ENCODE measurements at places on chromosomes 7 and 10.
A peak's percentile ranks its signal among the peaks of the same experiment; 100 is the strongest.

- DNase-seq = peak; percentile 84
Observed at GRCh38 chr10:133324198-133324792, 12.4 kb downstream of the CALY start.

GRCh38 chr10:14592566-14592965 is 182.1 kb downstream of the FAM107B start:
- no peak for DNase-seq

GRCh38 chr10:17143055-17143690 is 13.6 kb upstream of the CUBN start:
- no peak for DNase-seq

- DNase-seq = no peak
Observed at GRCh38 chr7:24656608-24657007, 83.4 kb downstream of the PALS2 start.

DNA sequence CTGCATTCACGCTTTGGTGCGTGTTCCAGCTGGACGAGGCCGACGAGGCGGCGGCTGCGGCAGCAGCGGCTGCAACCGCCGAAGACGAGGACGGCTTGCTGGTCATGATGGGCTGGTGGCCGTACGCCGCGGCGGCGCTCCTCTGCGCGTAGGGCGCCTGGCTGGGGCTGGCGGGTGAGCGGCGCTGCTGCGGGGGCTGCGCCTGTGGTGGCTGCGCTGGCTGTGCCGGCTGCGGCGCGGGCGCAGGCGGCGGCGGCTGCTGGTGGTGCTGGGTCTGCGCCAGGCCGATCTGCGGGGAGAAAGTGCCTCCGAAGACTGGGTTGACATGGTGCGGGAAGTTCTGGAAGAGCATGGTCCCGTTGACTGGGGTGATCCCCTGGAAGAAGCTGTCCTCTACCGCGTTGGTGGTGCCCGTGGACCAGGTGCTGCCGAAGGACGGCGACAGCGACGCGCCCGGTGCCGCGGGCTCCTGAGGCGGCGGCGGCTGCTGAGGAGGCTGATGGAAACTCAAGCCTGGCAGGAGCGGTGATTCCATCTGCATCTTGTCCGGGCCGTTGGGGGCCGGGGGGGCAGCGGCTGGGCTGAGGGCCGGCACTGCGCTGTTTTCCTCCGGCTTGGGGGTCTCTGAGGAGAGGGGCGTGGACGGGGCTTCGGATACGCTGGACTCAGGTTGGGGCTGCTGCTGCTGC is 51.1 kb downstream of the CPEB3 start:
- DNase-seq = peak; percentile 38

GRCh38 chr7:107879400-107880035 is 11.5 kb upstream of the DLD start:
- peak; percentile 63 for DNase-seq

GRCh38 chr7:149690688-149691446 is 82.5 kb downstream of the ZNF467 start:
- DNase-seq = no peak

DNA sequence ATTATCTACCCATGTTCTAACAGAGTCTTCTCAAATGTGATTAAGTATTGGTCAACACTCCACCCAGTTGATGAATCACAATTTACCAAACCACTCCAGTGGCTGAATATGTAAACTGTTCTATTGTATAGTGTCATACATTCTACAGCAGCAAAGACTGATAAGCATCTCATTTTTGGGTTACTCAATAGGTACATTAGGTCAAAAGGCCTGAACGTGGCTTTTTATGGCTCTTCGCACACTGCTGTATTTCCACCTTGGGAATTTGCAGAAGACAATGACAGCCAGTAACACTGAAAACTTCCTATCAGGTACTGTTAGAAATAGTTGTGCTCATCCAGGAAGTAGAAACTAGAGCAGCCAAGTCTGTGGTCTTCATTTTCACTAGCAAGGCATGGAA is 166.9 kb downstream of the GLI3 start:
- DNase-seq = no peak

DNA sequence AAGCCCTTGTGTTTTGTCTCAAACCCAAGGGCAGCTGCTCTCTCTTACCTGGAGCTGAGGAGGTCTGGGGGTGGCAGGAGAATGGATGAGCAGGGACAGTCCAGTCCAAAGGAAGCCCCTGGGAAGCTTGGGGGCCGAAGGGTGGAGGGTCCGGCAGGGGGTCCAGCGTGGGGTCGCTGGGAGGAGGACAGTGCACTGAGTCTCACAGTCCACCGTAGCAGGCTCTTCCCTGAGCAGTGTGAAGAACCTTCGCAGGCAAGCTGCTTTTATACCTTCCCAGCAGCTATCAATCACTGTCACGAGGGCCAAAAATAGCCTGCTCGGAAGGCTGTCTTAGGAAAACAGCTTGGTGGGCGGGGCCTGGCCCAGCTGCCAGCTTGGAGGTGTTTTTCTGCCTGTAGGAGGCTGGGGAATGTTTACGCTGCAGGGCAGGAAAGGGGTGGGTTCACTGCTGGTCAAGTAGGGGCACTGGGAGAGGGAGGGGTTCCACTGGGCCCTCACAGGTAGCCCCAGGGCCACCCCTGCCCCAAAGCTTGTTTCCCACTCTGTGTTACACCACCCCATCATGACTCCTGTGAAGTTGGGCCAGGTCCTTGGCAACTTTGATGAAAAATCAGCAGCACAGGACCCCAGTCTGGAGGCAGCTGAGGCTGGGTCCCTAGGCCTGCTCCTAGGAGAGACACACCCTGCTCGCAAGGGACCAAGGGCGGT is at the start of gene DEPP1:
Gene DEPP1 (minus strand): TSS at position 240 of the 711 bp plus-strand sequence. CDS start 779 bp downstream, outside the sequence.
- DNase-seq = no peak

GRCh38 chr10:11150879-11151415 is 133.3 kb downstream of the CELF2 start:
- DNase-seq = no peak

DNA sequence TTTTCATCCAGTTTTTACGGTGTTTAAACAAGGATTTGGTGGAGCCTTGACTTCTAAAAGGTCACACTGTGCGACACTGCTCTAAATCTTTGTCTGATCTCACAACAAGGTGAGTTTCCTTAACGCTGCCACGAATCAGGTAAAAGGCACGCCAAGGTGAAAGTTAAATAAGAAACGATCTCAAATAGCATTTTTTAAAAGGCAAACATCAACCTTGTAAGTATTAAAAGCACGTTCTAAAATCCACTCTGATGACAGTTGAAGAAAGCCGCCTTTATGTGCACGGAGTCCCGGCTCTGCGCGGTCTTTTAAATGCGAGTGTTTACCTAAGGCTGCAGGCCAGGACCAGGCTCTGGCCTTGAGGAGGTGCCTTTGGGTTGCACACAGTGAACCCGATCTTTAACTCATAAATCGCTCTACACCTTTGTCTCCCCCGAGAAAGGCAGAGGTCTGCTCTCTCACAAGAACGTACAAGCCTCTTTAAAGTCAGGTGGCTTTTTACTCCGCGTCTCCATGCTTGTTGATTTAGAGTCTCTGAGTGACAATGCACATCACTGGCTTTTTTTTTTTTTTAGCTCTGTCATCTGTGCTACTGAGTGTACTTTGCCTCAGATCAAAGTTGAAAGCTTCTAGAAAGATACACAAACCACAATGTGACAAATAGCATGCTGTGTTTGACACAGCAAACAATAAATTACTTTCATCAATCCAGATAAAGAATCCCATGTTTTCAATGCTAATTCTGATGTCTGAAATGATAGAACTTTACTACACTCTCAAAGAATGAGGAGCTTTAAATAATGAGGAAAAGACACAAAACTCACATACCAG is 25.9 kb upstream of the RNF32 start:
- DNase-seq = no peak

DNA sequence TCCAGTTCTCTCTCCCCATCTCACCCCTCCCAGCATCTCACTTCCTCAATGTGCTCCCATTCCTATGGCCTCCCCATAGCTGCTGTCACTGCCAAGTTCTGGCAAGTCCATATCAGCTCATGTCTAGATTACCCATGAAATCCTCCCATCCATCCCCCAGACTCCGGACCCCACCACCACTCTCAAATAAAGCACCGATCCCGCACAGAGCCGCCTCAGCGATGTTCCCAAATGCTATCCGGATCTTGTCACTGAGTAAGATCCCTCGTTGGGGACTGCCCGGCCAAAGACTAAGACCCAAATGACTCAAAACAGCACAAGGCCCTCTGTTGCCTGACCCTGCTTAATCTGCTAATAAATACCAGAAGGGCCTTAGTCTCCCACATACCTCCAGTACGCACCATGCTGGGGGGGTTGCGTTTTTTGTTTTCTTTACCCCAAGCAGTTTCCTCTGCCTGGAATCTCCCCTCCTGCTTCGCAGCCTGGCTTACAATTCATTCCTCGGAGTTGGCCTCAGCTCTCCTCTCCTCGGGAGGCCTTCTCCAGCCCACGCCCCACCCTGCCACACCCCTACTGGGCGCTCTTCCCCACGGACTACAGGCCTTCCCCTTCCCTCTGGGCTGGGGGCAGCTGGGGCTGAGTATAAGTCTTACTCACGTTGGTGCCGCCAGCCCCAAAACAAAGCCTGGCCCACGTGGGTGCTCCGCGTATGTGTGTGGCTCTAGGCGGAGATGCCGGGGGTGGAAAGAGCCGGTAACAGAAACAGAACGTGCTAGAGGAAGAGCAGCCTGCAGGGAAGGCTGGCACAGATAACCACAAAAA is 1.8 kb upstream of the DUSP5 start:
- DNase-seq = no peak

- no peak for DNase-seq
Observed at GRCh38 chr7:125561006-125561405, 631.4 kb upstream of the POT1 start.

DNA sequence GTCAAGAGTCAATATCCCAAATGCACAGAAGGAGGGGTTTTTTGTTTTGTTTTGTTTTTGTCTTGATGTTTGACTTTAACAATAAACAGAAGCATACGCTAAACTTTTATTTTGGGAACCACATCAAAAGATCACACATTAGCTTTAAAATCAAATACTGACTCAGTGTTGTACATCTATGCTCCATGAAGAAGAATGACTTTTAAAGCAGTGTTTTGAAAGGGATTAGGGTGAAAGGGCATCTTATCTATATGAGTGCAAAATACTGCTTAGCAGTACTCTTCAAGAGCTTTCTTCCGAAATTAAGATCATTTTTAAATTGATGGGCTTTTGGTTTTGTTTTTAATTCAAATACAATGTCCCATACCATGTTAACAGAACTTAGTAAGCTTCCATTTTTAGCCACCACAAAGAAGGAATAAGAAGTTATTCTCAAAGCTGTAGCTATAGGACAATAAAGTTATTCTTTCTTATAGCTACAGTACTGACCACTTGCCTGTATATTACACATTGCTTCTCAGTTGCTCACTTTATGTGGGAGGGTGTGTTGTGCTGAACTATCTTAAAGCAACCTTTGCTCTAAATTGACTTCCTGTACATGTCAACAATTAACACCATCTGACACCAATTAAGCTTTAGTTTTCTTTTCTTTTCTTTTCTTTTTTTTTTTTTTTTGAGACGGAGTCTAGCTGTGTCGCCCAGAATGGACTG is 144.3 kb upstream of the KAT6B start:
- DNase-seq = no peak

- no peak for DNase-seq
Observed at GRCh38 chr10:114432566-114433093, 28.3 kb upstream of the AFAP1L2 start.

- DNase-seq = peak; percentile 88
Observed at GRCh38 chr7:50418086-50418515, 32.0 kb downstream of the FIGNL1 start.

GRCh38 chr10:89351780-89352597 is 24.2 kb downstream of the IFIT3 start:
- DNase-seq = no peak

DNA sequence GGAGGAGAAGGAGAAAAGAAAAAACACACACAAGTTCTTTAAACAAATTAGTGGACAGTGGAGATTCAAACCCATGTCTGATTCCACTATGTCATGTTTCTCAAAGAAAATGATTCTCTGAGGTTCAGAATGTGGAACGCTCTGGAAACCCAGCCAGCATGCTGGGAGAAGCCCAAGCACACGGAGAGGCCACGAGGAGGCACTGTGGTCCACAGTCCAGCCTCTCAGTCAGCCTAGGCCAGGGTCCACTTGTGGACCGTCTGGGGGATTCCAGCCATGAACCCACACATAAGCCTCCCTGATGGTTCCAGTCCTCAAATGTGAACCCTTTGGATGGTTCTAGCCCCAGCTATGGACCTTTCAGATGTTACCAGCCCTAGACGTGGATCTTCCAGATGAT is 73.4 kb downstream of the CAV1 start:
- DNase-seq = no peak

GRCh38 chr7:154903083-154903731 is 99.7 kb downstream of the PAXIP1 start:
- DNase-seq = no peak

- DNase-seq = no peak
Observed at GRCh38 chr7:48289656-48290055, 118.4 kb downstream of the ABCA13 start.

DNA sequence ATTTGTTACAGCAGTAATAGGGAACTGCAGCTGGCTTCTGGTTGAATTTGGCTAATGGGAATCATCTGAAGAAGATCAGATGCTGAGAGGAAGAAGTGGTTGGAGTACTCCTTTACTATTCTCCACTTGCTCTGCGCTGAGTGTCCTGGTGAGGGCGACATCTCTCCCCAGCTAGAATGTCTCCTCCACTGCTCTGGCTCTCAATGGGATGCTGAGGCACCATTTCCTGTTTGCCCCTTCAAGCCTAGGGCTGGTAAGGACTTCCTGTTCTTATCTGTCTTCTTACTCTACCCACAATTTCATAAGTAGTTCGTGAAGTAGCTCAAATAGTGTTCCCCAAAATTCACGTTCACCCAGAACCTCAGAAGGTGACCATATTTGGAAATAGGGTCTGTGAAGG is 43.2 kb upstream of the TES start:
- DNase-seq = peak; percentile 10

- no peak for DNase-seq
Observed at GRCh38 chr7:159013181-159013690, 131.4 kb downstream of the VIPR2 start.

- DNase-seq = no peak
Observed at GRCh38 chr7:100156331-100157068, 2.0 kb downstream of the TRAPPC14 start.

DNA sequence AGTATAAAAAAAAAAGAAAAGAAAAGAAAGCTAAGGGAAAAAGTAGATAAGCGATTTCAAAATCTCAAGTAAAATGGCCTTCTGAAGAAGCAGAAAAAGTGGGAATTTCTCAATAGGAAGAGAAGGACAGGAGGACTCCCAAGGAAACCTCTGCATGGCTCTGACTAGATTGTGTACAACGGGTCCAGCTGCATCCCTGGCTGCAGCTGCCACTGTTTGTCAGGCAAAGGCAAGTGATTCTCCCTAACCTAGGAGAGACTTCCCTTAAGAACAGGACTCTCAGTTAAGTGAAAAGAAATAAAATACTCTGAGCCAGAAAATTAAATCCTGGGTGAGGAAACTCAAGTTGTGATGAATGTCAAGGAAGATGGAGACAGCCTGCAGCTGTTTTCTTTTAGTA is 298.6 kb upstream of the KIAA1217 start:
- no peak for DNase-seq
